Gastroesophageal sphincter (tissue), 4 donors: ENCODE measurements at places on chromosomes 4 and X.

DNA sequence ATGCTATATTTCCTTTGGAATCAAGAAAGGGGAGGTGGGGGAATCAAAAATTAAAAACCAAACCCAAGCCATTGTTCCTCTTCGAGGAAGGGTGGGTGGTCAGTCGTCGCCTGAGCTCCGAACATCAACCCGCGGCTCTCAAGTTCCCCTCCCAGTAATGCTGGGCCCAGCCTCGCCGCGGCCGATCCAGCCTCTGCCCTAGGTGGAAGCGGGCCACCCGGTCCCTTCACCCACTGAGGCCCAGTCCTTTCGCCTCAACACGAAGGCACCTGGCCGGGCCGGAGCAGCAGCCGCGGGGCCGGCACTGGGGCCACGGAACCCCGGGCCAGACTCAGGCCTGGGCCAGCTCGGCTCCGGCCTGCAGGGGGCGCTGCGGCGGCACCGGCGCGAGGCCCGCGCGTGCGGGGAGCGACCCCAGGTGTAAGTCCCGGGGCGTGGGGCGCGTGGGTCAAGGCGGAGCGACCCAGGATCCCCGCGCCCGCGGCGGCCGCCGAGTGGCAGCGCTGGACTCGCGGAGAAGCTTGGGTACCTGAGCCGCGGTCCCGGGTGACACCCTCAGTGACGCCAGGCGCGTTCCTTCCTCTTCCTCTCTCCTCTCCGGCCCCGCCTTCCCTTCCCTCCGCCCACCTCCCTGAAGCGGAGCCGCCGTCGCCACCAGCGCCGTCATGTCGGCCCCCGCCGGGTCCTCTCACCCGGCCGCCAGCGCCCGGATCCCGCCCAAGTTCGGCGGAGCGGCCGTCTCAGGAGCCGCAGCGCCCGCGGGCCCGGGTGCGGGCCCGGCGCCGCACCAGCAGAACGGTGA, at the start of gene SEC24B:
TSS of gene SEC24B (plus strand) at position 611 of the 802 bp plus-strand sequence. CDS start at position 666, 55 bp downstream.
- ATAC-seq, result peak; percentile 92

GRCh38 chr4:36255577-36255976, 11.3 kb upstream of the ARAP2 start:
- no peak for ATAC-seq

GRCh38 chr4:39544580-39545315, 17.5 kb upstream of the UGDH start:
- no peak for ATAC-seq

DNA sequence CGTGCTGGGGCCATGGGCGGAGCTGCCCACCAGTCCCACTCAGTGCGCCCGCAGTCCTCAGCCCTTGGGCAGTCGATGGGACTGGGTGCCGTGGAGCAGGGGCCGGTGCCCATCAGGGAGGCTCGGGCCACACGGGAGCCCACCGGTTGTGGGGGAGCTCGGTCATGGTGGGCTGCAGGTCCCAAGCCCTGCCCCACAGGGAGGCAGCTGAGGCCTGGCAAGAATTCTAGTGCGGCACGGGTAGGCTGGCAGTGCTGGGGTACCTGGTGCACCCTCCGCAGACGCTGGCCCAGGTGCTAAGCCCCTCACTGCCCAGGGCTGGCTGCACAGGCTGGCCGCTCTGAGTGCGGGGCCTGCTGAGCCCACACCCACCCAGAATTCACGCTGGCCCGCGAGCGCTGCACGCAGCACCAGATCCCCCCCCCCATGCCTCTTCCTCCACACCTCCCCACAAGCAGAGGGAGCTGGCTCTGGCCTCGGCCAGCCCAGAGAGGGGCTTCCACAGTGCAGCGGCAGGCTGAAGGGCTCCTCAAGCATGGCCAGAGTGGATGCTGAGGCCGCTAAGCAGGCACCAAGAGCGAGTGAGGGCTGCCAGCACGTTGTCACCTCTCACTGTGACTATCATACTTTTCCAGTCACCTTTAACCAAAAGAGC, 564.4 kb downstream of the GALNTL6 start:
- ATAC-seq, result no peak

- no peak for ATAC-seq
Measured at GRCh38 chr4:8270912-8271815, 1.6 kb downstream of the HTRA3 start.

GRCh38 chrX:30246769-30247489, at the start of gene MAGEB1:
Gene MAGEB1 (plus strand): TSS chrX:30247146. CDS start chrX:30250494, 3,348 bp downstream.
- no peak for ATAC-seq

DNA sequence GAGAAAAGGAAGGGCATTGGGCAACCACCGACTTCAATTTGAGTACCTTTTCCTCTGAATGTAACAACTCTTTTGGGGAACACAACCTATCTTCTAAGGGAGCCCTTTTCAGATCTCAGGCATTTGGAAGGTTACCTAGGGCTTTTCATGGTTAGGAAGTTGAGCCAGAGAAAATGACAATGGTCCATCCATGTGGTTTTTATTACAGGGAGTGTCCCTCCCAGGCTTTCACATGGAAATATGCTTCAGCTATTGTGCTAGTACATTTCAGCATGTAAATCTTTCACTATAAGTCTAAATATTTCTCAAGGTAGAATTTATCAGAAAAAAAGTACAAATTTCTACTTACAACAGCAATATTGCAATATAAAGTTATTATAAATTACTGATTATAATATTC, 259.8 kb downstream of the IQCM start:
- ATAC-seq, result no peak

- ATAC-seq, result no peak
Measured at GRCh38 chr4:71229477-71230270, 109.1 kb upstream of the SLC4A4 start.

GRCh38 chr4:149264093-149264733, 551.4 kb downstream of the IQCM start:
- ATAC-seq, result no peak

DNA sequence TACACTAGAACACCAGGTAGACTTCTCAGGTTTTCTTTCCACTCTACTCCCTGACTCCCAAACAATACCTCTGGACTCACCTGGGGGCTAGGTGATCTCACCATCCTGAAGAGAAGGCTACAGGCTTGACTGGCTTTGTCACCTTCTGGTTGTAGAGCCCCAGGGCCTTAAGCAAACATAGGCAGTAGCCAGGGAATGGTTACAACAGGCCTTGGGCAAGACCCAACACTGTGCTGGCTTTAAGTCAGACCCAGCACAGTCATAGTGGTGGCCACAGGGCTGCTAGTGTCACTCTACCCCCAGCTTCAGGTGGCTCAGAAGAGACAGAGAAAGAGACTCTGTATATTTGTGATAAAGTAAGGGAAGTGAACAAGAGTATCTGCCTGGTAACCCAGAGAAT, 118.1 kb upstream of the EMCN start:
- no peak for ATAC-seq

DNA sequence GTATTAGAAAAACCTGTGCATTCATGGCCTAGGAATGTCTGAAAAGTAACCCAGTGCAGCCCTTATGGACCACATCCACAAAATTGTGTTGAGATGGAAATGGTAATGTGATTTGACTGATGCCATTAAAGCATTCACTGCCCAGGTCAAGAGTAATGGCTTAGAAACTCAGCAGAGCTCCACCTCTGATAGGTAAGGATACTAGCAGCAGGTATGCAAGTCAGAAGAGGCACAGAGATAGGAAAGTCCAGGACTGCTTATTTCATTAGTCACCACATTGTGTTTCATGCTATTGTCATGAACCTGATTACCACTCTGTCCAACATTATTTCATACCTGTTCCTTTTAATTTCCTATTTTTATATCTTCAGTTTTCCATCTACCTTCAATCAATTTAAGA, 2042.2 kb downstream of the ARAP2 start:
- no peak for ATAC-seq

- no peak for ATAC-seq
Measured at GRCh38 chrX:9770319-9770718, 4.7 kb upstream of the GPR143 start.

DNA sequence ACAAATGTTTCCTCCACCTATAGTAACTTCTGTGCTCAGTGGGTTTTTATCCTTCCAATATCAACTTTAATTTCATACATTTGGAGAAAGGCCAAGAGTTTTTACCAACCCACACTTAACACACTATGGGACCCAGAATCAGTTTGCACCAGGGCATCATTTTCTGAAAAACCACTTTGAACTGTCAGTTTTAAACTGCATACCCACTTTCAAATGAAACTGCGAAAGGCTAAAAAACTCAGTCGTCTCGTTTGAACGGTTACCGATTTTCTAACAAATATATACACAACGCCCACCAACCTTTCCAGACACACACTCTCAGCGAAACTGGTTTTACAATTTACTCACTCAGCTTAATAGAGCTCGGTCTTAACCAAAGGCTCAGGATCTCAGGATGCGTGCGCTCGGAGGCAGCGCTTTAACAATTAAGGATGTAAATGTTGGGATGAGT, 376 bp downstream of the ABCG2 start:
- peak; percentile 16 for ATAC-seq

DNA sequence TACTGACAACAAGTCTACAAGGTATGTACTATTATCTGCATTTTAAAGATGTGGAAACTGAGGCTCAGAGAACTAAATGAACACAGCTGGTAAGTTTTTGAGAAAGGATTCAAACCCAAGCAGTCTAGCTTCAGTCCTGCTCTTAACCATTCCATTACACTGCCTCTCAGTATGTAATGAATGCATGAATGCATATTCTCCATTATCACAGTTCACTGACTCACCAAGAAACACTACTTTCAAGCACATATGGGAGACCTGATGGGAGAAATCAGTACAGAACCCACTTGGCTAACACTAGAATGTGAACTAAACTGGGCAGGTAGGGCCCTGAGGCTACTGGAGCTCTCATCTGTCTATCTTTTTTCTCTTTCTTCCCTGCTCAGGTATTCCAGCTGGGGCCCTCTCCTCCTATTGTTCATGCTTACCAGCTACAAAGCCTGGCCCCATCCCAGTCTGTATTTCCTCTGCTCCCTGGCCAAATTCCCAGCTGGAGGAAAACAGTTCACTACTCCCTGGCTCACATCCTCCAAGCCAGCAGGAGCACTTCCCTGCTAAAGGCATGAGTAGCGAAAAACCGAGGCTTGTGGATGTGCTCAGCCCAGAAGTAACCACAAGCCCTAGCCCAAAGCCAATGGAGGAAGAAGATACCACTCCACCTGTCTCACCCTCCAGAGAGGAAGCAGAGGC, 178.2 kb upstream of the ARHGEF9 start:
- ATAC-seq, result no peak

- no peak for ATAC-seq
Measured at GRCh38 chrX:1443496-1444075, 9.1 kb downstream of the ASMTL start.

GRCh38 chrX:72107841-72108595, 23.7 kb downstream of the RTL5 start:
- ATAC-seq, result no peak

- no peak for ATAC-seq
Measured at GRCh38 chr4:32003548-32003947, 1283.4 kb downstream of the PCDH7 start.

- no peak for ATAC-seq
Measured at GRCh38 chrX:145840531-145840930, 22.9 kb downstream of the SLITRK2 start.

DNA sequence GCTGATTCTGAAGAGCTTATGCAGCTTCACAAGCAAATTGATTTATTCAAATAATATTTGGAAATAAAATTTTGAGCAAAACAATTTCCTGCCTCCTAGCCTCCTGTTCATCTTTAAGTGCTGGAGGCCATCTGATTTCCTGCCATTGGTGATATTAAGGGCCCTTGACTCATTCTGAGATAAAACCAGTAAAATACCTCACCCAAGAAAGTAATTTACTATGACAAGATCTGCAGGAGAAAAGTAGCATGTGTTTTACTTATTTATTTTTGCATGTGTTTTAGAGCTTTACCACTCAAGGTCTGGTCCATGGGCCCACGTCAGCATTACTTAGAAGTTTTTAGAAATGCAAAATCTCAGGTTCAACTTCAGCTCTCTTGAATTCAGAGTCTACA, 67.7 kb downstream of the DCLK2 start:
- ATAC-seq, result no peak

DNA sequence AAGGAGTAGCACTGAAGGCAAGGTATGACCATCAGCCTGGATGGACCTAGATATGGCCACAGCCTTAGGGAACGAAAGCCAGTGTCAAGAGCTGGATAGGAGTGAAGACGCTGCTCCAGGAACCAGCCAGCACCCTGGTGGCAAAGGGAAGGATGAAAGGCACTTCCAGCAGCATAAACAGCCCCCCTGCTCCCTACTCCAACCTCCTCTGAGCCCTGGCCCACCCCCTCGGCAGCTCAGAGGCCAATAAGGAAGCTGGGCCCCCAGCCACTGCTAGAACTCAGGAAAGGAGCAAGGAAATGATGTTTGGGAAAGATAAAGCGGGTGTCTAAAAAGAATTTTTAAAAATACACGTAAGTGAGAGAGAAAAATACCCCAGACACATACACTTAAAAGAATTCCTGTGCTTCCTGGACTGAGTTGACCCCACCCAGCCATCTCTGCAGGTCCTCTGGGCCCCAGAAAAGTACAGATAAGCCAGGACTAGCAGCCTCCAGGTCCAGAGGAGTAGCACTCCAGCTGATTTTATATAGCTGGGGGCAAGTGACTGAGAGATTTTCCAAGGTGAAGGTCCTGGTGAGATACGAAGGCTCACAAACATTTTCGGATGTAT, 170.4 kb downstream of the SHROOM4 start:
- ATAC-seq, result peak; percentile 56

DNA sequence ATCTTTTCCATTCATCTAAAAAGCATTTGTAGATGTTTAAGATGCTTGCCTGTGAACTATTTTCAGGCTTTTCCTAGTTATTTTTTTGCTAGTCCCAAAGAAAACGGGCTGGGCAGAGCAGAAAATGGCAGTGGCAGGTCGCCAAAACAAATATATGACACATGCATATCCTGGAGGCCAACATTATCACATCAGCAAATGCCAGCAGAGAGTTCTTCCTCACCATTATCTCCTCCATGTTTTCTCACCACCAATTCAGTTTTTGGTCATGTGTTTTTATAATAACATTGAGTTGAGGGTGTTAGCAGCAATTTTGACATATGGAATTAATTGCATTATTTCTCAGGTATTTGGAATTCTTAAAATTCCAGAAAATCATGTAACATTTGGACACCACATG, 97.9 kb upstream of the EOLA2 start:
- ATAC-seq, result no peak

DNA sequence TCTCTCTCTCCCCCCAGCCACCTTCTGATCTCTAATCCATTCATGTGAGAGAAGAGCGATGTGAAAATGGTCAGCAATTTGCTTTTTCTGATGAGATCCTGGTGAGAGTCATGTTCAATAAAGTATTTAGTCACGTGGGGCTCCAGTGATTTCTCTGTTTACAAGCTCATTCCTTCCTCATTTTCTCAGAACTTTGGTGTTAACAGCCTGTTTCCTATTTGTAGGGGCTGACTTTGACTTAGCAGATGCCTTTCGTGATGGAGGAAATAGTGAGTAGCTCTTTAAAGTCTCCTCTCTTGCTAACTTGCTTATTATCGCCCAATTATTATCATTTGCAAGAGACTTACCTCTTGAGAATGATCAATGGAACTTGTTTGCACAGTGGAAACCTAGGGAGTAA, 72.6 kb upstream of the CD99 start:
- no peak for ATAC-seq

- ATAC-seq, result no peak
Measured at GRCh38 chr4:165757451-165757850, 115.6 kb upstream of the TLL1 start.

GRCh38 chr4:182800216-182800515, 117.0 kb downstream of the DCTD start:
- no peak for ATAC-seq

GRCh38 chr4:40763228-40763716, 13.5 kb downstream of the NSUN7 start:
- no peak for ATAC-seq

GRCh38 chr4:18180122-18180521, 158.6 kb upstream of the LCORL start:
- no peak for ATAC-seq
